ENCODE measurements at places on chromosomes 12 and 14. TPM values are rescaled to one million over a fixed set of nuclear protein-coding genes. Genes with fewer than 3 reads are reported as not detected.

Gene C3AR1
- not detected for total RNA-seq

Gene KRT73
- not detected for total RNA-seq

Gene LMO3
- not detected for total RNA-seq

Gene PTPRO
- total RNA-seq = 0.06 TPM

Gene SMOC1
- not detected for total RNA-seq

Gene KRT80
- 0.16 TPM for total RNA-seq

Gene FIGNL2
- total RNA-seq = 0.31 TPM

Gene SLC17A8
- not detected for total RNA-seq

Gene C2CD5
- total RNA-seq = 12.8 TPM

Gene LRP6
- total RNA-seq = 57.2 TPM

Gene ATG101
- total RNA-seq = 82.4 TPM

Gene SUOX
- total RNA-seq = 12.3 TPM

Gene OAS2
- 16.5 TPM for total RNA-seq

Gene FOXN4
- total RNA-seq = not detected

Gene ABCC9
- total RNA-seq = under 0.01 TPM

Data from bladder microvascular endothelial cell (primary cell).